ENCODE measurements at places on chromosomes 12 and 14. TPM values are rescaled to one million over a fixed set of nuclear protein-coding genes. Genes with fewer than 3 reads are reported as not detected.

- DNase-seq, result no peak
Observed at GRCh38 chr14:75450381-75451276, 22.8 kb downstream of the JDP2 start.

DNA sequence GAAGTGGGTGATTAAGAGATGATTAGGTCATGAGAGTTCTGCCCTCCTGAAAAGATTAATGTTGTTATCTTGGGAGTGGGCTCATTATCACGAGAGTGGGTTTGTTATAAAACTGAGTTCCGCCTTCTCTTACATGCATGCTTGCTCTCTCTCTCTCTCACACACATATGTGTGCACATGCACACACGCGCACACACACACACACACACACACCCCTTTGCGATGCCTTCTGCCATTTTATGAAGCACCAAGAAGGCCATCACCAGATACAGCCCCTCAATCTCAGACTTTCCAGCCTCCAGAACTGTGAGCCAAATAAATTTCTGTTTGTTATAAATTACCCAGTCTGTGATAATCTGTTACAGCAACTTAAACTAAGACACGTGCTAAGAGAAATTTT lies 5.7 kb upstream of the SLC41A2 start:
- no peak for DNase-seq

Gene KLRC4
- total RNA-seq, result 3.1 TPM

Gene STAT6
- total RNA-seq, result 154 TPM

Measured in osteocyte (in vitro differentiated cells).